Activated CD4-positive, alpha-beta T cell treated with anti-CD3 and anti-CD28 coated beads, Interleukin-2, amount 10 ng/mL, durations not matched to agents 24 days and 14 days (primary cell): ENCODE measurements at places on chromosomes 6 and 20. TPM values are rescaled to one million over a fixed set of nuclear protein-coding genes. Genes with fewer than 3 reads are reported as not detected.
A peak's percentile ranks its signal among the peaks of the same experiment; 100 is the strongest.

DNA sequence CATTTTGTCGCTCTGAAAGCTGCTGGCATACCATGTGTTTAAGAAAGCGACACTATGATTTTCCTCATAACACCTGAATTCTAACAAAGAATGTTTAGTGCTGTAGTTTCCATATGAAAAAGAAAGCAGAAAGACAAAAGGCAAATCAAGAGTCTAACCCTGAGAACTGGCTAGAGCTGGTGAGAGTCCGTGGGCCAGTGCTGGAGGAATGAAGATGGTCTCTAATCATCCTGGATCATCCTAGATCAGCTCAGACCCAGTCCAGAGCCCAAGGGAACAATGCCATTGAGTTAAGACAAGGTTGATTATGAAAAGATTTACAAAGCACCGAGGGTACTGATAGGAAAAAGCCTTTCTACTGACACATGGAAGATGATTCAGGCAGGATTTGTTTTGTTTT is 73.0 kb upstream of the MYLIP start:
- DNase-seq, result no peak

Gene SHLD1
- total RNA-seq, result 8.6 and 10.7 TPM in 2 replicates

- DNase-seq, result no peak
Observed at GRCh38 chr20:60453388-60454246, 495.4 kb downstream of the CDH26 start.

- DNase-seq, result peak; percentile 78
Observed at GRCh38 chr6:157755746-157756411, 67.2 kb upstream of the SNX9 start.

Gene LINC00237
- not detected in 2 replicates for total RNA-seq

- DNase-seq, result peak; percentile 89
Observed at GRCh38 chr6:39309942-39310531, 4.2 kb downstream of the KCNK17 start.

Gene PLEKHG1
- total RNA-seq, result 0.42 and 0.47 TPM in 2 replicates

Gene RCAN2
- 0.07 and 0.21 TPM in 2 replicates for total RNA-seq

DNA sequence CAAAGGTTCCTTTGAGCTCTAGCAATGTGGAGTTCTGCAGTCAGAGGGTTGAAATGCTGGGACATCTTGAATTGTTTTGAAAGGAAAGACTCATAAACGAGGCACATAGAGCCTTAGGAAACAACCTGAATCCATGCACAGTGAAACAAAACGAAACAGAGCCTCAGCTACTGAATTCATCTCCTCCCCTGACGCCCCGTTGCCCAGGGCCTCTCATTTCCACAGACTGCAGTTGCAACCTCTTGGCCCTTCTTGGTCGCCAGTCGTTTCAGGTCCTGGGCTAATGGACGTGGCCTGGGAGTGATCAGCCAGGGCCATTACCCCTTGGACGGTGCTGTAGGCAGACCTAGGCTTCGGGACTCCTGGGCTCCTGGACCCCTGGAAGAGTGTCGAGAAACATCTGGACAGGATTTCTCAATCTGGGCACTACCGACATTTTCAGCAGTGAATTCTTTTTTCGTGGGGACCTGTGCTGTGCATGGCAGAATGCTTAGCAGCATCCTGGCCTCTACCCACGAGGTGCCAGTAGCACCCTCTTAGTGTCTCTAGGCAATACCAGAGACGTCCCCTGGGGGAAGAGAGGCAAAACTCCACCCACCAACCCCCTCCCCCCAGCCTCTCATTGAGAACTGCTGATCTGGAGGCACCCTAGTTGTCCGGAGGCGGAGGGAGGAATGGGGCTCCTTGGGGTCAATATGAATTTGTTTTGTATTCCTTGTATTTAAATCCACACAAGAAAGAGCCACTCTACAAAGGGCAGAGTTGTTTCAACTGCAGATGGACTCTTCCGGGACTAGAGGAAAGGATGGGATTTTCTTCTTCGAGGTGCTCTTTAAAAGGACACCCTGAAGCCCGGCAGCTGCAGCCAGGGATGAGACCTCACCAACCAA is 50.2 kb downstream of the TMEM242 start:
- no peak for DNase-seq

Gene RGS17
- not detected in 2 replicates for total RNA-seq

DNA sequence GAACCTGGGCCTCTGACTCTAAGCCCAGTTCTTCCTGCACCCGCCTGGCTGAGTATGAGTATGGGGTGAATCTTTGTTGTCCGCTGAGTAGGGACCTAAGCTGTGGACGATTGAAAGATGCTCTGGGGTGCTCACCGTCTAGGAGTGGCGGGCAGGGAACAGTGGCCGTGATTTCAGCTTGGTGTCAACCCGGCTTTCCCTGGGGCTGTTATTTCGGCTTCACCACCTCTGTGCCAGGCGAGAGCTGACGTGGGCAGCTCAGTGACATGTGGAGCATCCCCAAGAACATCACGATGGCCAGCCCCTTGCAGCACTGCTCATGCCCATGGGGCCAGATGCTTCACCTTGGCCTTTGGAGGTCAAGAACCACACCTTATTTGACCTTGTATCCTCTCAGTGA is 102.6 kb downstream of the TOX2 start:
- no peak for DNase-seq

- DNase-seq, result no peak
Observed at GRCh38 chr6:168841609-168842278, 400.8 kb downstream of the SMOC2 start.

DNA sequence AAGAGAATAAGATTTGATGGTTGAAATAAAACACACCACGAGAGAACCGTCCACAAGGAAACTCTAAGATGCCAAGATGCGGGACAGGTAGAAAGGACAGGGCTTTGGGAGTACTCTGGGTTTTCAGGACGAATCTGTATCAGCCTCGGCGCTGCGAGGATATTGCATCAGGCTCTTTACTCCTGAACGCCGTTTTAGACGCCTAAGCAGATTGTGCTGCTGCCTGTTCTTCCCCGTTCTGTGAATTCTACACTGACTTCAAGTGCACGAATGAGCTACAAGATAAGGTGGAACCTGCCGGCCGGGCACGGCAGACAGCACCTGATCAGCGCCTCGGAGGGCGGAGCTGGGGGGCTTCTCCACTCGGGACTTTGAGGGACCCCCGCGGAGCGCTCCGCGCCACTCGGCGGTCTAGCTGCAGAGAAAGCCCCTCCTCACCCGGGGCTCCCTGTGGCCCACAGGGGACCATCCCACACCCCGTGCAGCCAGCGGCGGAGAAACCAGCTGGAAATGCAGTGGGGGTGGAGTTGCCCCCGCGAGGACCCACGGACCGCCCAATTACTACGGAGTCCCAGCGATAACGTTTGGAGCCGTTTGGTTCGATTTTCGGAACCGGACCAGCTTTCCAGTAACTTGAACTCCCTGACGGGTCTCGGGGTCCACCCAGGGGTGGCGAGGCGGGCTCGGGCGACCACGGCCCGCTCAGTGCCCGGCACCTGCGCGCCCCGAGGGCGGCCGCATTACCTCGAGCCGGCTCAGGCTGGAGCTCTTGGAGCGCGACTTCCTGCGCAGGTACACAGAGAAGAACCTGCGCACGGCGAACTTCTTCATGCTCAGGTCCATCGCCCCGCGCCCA is 646 bp downstream of the RPS6KA2 start:
- DNase-seq, result peak; percentile 77

Gene AFDN
- total RNA-seq, result 40.8 and 42.2 TPM in 2 replicates

- DNase-seq, result no peak
Observed at GRCh38 chr6:81396916-81397315, 355.6 kb downstream of the TENT5A start.

Gene NPEPL1
- 22.3 and 23.1 TPM in 2 replicates for total RNA-seq

- no peak for DNase-seq
Observed at GRCh38 chr6:160363016-160363996, 15.1 kb downstream of the SLC22A3 start.

Gene ECT2L
- total RNA-seq, result not detected in 2 replicates

- DNase-seq, result no peak
Observed at GRCh38 chr6:5469101-5469846, 208.0 kb downstream of the FARS2 start.

GRCh38 chr6:55014321-55015088 is 159.8 kb upstream of the HCRTR2 start:
- no peak for DNase-seq

Gene HLA-A
- 1,449 and 1,452 TPM in 2 replicates for total RNA-seq

Gene OPRL1
- 0.23 and 0.28 TPM in 2 replicates for total RNA-seq

Gene C6orf15
- total RNA-seq, result not detected in 2 replicates

DNA sequence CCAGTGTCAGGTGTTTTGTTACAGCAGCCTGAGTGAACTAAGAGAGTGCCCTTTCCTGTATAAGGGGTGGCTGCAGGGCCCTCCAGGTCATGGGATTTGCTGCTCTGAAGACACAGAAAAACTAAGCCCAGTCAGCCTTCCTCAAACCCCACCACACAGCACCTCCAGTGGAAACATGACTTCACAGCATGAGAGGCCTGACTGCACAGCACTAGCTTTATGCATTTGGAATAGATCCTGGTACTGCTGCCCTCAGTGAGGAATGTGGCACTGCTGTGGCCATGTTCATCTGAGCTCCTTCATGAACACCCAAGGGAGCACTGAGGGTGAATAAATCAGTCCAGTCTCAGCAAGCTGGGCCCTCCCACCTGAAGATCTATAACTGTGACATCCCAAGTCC is 296.1 kb upstream of the FOXQ1 start:
- DNase-seq, result no peak

DNA sequence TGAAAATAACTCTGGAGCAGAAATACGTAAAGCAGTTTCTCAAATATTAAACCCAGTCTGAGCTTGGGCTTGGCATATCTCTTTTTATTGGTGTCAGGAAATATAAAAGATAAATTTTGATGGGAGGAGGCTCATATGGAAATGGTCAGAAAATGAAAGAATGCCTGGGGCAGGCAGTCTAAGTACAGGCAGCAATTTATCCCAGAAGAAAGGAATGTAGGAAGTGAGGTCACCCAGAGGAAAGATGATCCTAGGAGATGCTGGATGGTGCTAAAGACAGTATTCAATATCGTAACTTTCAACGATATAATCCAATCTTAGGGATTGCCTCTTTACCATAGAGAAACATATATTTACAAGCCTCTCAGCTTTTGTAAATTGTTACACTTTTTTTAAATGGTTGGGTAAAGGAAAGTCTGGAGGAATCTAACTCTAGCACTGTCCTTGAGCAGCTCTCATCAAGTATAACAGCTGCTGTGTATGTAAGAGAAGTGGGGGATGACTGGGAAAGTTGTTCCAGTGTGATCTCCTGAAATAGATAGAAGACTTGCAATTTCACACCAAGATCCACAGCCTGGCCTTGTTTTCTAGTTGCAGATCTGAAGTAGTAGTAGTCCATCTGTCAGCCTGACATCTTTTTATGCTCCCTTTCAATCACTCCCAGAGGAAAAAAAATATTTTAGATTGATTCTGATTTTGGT is 256.9 kb upstream of the SASH1 start:
- DNase-seq, result no peak

DNA sequence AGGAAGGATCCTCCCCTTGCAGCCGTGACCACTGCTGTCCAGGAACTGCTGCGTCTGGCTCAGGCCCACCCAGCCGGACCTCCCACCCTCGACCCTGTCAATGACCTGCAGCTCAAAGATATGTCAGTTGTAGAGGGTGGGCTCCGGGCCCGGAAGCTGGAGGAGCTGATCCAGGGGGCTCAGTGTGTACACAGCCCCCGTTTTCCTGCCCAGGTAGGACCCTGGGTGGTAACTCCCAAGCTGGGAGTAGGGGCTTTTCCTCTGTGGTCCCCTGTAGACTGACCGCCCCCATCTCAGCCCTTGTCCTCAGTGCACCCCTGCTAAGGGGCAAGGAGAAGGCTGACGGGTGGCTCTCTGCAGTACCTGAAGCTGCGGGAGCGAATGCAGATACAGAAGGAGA is 3.6 kb downstream of the DXO start:
- DNase-seq, result no peak

GRCh38 chr6:20919677-20920385 is 385.6 kb downstream of the CDKAL1 start:
- no peak for DNase-seq
